ENCODE measurements at places on chromosomes 1 and 21. TPM values are rescaled to one million over a fixed set of nuclear protein-coding genes. Genes with fewer than 3 reads are reported as not detected.

GRCh38 chr21:37837381-37837780 is 78.9 kb downstream of the KCNJ6 start:
- no peak for DNase-seq

DNA sequence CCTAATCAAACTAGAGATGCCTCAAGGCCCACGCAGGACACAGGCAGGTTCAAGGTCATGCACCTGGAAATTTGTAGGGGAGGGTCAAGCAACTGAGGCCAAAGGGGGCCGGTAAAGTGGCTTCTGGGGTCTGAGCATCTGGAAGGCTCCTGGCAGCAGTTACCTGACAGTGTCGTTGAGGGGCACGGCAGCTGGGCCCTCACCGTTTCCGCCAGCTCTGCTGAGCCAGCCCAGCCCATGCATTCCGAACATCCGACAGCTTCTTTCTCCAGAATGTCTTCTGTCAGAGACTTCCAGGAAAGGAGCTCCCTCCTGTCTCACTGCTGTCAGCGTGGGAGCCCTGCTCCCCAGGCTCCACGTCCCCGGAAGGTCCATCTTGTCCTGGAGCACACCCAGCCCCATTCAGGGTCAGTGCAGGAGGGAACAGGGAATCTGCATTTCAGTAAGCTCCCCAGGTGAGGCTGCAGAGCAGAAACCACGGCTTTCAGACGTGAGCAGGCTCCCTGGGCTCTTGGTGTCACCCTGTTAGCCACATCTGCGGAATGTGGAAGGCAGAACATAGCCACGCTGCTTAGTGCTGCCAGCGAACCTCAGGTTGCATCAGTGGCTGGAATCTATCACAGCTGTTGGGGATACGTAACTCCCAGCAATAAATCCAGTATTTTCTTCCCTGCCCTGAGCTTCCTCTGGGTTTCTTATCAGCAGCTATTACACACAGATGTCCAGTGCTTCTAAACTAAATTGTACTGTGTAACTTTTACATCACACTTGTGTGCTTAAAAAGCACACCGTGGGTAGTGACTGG is 36.3 kb upstream of the FAM3B start:
- no peak for DNase-seq

DNA sequence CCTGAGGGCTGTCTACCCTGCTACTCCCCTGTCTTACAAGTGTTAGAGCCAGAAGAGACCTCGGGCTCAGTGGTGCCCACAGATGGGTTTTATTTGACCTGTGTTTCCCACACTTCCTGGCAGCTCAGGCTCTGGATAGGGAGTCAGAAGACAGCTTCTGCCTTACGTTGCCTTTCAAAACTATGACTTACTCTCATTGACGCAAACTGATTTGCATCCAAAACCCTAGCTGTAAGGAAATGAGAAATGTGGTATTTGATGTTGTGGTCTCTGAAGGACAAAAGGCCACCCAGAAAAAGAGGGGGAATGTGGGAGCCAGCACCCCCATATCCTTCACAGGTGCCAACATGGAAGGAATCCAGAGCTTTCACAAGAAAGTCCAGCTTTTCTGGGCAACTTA is 180.2 kb downstream of the ATG4C start:
- DNase-seq, result no peak

Gene XCL2
- not detected for total RNA-seq

Gene PLA2G2A
- not detected for total RNA-seq

- DNase-seq, result peak; percentile 75
Observed at GRCh38 chr21:25370311-25370744, 237.0 kb downstream of the MRPL39 start.

Gene BRDT
- total RNA-seq, result not detected

DNA sequence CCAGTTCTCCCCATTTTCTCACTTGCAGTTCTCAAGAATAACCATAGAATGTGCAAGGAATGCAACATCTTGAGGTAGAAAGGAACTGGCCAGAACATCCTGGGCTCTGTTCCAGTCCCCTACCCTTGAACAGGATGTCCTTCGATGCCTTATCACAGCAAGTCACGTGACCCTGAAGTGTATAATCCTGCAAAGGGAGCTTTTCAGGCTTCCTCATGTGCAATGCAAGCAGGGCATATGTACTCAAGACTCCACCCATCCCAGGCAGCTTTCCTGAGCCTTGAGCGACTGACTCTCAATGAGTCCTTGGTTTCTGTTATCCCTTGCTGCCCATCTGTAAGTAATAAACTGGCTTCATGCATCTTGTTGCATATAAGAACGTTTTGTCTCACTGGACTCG is 311.0 kb downstream of the MRPL39 start:
- no peak for DNase-seq

DNA sequence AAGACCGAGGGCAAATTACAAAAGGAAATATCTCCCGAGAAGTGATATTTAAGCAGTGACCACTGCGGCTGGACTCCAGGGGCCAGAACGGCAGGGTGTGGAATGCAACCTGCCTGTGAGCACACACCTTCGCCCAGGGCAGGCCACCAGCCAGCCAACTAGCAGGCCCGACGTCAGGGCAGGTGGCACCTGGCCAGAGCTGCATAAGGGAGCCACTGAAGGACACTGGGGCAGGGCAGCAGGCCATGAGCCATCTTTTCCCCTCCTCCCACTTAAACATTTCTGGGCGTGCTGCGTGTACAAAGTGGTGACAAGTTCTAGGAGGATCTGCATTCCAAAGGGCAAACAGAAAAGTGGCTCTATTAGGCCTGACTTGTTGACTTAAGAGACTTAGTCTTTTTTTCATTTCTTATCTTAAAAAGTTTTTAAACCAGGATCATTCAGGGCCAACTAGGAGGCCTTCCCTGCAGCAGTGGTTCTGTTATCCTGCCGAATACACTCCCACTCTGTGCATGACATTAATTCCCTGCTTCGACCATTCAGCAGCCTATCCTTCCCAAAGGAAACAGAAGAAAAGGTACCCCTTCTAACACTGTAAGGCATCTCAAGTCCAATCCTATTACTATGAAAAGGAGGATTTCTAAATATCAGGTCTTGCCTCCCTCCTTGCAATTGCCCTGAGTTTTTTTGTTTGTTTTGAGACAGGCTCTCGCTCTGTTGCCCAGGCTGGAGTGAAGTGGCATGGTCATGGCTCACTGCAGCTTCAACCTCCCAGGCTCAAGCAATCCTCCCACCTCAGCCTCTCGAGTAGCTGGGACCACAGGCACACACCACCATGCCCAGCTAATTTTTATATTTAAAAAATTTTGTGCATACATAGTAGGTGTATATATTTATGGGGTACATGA is 96.3 kb downstream of the BCAR3 start:
- DNase-seq, result no peak

- no peak for DNase-seq
Observed at GRCh38 chr1:33390542-33390941, 40.4 kb downstream of the PHC2 start.

DNA sequence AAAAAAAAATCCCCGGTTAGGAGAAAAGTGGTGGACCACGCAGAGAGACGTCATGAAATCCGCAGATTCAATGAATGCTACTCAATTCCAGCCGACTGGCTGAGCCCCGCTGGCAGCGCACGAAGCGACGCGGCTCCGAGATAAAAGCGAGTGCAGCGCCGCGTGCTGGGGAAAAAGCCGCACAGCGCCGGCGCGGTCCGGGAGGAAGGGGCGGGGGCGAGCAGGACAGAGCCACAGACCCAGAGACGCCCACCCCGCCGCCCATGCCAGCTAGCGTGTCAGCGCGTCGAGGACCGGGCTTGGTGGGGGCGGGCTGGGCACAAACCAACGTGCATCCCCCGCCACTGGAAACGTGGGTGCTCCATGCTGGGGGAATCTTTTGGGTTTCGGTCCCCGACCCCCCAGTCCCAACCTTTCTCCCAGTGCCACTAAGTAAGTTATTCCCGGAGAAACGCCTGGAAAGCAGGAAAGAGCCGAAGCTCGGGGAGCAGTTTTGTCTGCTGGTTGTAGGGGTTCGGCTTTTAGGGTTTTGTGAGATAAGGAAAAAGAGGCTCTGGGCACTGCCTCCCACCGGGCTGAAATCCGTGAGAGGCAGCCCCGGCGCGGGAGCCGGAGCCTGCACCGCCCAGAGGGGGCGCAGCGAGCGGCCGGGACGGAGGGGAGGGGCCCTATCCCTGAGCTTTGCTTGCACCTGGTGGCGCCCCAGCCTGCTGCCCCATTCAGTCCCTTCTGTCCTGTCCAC is at the start of gene KCNJ6:
KCNJ6 (minus strand) TSS at position 148 of the 742 bp plus-strand sequence. CDS start 75,775 bp downstream, outside the sequence.
- DNase-seq, result peak; percentile 47

Gene FCER1G
- total RNA-seq, result 2.2 TPM

DNA sequence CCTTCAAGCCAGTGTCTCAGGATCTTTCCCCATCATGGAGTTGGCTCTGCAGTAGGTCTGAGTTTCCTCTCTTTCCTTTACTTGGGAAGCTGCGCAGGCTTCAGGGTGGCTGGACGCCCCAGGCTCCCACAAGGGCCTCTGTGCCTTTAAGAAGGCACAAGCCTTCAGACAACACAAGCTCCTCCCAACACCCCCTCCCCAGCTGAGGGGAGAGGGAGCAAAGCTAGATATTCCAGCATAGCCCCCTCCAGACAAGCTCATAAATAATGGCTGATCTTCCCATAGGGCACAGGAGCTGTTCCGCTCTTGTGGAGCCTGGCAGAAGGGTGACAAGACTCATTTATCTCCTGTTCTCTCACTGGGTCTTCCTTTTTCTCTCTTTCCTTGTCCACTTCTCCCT is 27.9 kb upstream of the ATP2B4 start:
- no peak for DNase-seq

Measured in endothelial cell of umbilical vein (primary cell).